Activated CD4-positive, CD25-positive, alpha-beta regulatory T cell (primary cell): ENCODE measurements at places on chromosomes 6 and 20.

- no peak for DNase-seq
These were observed 12.4 kb upstream of the DACT2 start for GRCh38 chr6:168332020-168332419.

- DNase-seq, result no peak
These were observed 6.6 kb downstream of the DLL1 start for GRCh38 chr6:170284126-170284773.

DNA sequence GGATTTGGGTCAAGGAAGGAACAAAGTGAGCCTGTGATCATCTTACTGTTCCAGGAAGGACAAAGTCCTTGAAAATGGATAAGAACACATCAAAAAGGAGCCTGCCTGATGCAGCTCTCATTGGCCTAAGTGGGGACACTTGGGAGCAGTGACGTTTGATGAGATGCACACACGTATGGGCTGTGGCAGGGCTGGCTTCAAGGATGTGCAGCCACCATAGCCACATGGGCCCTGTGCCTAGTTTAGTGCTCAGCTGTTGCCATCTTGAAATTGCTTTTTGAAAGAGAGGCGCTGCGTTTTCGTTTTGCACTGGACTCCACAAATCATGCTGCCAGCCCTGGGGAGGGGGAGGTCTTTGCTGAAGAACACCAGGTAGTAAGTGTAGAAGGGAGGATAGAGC, 6.6 kb upstream of the NPEPL1 start:
- no peak for DNase-seq

DNA sequence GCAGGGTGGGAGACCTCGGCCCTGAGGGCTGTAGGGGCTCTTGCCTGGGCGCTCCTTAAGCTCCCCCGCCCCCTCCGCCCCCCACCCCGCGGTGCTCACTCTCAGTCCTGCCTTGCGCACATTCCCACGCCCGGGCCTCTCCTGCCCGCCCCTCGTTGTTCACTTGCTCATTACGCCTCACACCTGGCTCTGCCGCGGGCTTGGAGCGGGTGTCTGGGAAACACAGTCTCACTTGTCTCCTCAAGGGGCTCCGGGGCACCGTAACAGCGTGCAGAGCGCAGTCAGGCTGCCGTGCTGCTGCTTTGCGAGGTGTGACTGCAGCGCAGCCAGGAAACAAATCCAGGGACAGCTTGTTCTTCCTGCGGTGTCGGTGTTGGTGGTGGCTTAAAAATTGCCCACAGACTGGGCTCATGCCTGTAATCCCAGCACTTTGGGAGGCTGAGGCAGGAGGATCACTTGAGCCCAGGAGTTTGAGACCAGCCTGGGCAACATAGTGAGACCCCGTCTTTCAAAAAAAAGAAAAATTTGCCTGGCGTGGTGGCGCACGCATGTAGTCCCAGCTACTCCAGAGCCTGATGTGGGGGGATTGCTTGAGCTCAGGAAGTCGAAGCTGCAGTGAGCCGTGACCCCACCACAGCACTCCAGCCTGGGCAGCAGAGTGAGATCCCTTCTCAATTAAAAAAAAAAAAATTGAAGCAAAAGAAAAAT, 4.6 kb downstream of the NPBWR2 start:
- DNase-seq, result no peak

DNA sequence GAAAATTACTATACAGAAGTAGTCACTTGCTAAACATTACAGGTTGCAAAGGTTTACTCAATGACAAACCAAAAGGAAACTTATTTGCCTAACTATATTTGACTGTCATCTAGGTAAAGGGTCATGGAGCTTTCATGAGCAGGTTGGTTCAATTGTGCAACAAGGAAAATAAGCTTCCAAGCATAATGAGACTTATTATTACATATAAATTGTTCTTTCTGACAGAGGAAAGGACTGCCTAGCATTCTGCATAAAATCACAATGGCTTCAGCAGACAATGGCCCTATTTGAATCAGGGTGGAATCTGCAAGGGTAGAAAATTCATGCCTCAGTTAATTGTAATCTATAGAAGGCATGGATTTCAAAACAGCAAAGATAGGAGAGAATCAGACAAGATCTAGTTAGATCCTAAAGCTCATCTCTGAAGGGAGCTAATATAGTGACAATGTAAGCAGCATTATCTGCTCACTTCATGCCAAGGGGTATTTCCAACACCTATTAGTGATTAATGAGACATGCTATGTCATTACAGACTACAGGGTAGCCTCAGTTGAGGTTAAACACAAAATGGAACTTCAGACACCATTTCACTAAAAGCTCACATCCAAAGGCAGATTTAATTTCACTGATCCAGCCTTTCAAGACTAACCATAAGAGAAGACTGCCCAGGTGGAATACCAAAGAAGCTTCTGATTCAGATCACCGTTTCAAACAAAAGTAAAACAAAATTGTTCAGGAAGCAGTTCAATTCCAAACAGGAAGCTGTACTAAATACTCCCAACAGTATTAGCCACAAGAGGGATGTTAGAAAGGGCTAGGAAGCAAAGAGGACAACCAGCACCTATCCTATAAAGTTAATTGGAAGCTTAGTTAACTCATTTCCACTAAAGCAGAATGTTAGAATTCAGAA, 8.5 kb downstream of the STAU1 start:
- DNase-seq, result no peak

DNA sequence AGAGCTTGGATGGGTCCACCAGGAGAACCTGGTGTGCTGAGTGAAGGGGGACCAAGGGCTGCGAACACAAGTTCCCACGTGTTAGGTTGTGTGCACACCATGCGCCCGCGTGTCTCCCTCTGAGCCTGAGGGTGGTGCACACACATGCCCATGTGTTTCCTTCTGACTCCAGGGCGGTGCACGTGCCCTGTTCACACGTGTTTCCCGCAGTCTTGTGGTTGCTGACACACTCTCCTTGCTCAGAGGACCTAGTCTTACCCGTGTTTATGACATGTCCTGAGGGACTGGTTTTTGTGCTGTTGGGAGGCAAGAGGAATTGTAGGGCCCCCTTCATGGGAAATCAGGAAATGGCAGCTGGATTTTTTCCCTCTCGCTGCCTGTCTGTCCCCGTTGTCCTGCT, 36.3 kb upstream of the PCMTD2 start:
- no peak for DNase-seq

DNA sequence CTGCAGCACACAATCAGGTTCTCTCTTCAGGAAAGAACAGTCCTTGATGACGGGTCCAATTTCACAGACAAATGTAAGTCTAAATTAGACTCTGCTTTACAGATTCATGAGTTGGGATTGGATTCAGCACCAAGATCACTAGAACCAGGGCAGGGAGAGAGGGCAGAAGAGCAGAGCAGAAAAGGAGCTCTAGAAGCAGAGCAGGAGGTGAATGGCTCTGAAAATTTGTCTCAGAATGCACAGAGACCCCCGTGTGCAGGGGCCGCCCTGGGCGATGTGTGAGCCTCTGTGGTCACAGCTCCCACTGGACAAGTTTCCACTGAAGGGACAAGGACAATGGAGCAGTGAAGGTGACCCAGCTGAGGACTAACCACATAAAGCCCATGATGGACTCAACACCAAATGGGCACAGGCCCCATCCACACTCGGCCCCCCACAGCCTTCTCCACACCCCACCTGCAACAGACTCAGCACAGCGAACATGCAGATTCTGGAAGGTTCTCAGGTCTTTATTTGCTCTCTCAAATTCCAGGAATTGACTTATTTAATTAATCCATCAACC, 3.5 kb downstream of the HLA-B start:
- no peak for DNase-seq

DNA sequence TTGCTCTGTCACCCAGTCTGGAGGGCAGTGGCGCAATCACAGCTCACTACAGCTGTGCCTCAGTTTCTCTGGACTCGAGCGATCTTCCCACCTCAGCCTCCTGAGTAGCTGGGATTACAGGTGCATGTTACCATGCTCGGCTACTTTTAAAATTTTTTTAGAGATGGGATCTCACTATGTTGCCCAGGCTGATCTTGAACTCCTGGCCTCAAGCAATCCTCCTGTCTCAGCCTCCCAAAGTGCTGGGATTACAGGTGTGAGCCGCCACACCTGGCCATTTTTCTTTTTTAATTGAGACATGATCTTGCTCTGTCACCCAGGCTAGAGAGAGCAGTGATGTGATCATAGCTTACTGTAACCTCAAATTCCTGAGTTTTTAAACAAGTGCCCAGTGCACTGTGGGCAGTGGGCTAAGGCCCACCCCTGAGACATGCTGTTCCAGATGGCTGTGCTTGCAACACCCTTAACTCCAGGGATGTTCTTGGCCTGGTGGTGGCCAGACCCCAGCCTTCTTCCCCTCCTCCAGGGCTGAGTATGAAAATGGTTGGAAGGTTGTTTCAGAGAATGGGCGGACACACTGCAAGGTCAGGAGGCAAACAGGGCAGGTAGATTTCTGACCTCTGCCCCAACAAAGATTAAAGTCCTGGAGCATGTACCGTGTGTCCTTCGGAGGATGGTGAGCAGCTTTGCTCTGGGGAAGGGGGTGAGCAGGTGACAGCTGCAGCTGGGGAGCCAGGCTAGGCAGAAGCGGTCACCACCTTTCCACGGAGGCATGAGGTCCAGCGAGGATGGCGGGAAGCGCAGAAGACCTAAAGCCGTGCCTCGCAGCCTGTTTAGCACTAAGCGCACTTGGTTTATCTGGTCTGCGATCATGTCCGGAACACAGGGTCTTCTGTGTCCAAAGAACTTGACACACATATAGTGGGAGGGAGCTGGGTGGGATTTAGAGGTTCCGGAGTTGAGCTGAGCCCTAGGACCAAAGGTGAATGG, 1.4 kb upstream of the FAM83C start:
- DNase-seq, result no peak
